Right lung (tissue), 10 donors: ENCODE measurements at places on chromosomes 16 and 17. TPM values are rescaled to one million over a fixed set of nuclear protein-coding genes. Genes with fewer than 3 reads are reported as not detected.

- no peak for DNase-seq
Observed at GRCh38 chr17:1042486-1042885, 45.6 kb downstream of the TIMM22 start.

GRCh38 chr17:31321481-31321880 lies at the start of gene EVI2A:
EVI2A (minus strand) TSS chr17:31321622; CDS start chr17:31319013, 2,609 bp downstream.
- no peak for DNase-seq

The STH gene
- polyA plus RNA-seq, result 0.42 TPM

GRCh38 chr17:79028496-79029326 lies 4.7 kb downstream of the C1QTNF1 start:
- DNase-seq, result no peak

DNA sequence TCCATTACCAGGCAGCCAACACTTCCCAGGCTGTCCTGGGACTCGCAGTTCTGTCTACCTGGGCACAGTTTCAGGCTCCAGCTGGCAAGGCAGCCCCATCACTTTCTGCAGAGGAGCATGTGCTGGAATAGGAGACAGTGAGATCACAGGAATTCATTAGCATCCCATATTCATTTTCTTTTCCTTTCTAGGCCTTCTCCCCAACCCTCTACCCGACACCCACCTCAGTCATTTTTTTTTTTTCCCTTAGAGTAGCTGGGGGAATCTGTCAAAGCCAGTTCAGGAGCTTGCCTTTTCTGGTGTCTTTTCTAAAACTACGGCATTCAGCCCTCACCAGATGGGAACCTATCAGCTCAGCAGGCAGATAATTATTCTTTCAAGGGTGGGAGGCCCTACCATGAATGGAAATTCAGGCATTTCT lies 42.4 kb upstream of the FBXO47 start:
- no peak for DNase-seq

DNA sequence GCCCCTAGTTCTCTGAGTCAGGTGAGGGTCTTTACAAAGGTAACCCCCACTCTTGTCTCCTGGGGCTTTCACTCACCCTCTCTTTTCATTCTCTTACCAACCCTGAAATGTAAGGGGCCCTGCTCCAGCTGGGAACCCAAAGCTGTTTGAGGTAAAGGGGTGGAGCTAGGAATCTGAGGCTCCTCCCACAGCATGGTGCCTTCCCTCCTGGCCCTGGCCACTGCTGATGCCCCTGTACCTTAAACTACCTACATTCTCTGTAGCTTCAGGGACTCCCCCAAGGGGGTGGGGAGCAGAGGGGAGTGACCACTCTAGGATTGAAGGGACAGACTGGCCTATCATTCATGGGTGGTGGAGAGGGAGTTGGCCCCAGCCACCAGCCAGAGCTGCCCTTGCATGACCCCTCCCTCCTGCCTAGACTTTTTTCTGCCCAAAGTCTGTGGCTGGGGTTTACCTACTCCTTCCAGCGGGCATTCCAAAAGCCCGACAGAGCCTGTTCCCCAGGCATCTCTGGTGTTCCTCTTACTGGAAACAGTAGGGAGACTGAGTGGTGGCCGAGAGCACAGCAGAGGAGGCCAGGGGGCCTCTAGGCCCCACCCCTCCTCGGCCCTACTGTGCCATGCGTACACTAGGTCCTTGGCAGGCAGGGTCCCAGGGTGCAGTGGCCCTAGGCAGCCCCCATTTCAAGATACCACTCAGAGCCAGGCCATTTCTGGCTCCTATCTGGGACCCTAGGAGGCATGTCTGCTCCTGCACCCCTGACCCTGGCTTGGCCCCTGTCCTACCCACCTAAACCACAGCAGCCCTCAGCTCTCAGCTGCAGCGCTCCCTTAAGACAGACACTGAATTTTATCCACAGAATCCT lies 9.5 kb downstream of the DOK4 start:
- no peak for DNase-seq

The HIGD1B gene
- 17.7 TPM for polyA plus RNA-seq

DNA sequence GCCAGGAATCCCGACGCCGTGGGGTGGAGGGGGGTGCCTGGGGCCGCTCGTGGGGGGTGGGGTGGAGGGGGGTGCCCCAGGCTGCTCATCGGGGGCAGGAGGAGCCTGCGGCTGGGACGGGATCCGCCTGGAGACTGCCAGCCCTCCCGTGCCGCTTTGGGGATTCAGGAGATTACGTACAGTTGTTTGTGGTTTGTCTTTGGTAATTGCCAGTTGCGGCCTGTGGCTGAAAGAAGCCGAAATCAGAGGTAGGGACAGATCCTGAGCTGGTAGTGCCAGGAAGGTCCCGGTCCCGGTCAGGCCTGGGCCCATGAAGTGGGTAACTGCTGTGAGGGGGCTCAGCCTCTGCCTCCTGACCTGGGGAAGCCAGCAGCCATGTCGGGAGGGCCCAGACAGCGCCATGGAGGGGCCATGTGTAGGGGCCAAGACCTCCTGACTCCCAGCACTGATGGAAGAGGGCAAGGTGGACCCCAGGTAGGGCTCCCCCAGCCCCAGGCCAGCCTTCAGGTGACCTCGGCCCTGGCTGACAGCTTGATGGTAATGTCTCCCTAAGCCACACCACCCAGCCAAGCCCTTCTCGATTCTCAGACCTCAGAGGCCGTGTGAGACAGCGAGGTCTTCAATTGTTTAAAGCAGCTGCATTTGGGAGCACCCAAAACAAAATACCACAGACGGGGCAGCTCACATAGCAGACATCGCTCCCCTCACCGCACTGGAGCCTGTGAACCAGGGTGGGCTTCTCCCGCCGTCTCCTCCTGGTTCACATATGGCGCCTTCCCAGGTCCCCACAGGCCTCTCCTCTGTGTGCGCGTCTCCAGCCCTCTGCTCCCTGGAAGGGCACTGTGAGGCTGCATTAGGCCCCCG lies 34.9 kb upstream of the SSTR5 start:
- DNase-seq, result no peak

- no peak for DNase-seq
Observed at GRCh38 chr16:54564841-54565240, 278.3 kb upstream of the IRX3 start.

The BCL6B gene
- polyA plus RNA-seq, result 29.3 TPM

- DNase-seq, result peak; percentile 69
Observed at GRCh38 chr17:35486920-35487732, 38.6 kb upstream of the SLFN13 start.

The CIITA gene
- polyA plus RNA-seq, result 2.4 TPM

DNA sequence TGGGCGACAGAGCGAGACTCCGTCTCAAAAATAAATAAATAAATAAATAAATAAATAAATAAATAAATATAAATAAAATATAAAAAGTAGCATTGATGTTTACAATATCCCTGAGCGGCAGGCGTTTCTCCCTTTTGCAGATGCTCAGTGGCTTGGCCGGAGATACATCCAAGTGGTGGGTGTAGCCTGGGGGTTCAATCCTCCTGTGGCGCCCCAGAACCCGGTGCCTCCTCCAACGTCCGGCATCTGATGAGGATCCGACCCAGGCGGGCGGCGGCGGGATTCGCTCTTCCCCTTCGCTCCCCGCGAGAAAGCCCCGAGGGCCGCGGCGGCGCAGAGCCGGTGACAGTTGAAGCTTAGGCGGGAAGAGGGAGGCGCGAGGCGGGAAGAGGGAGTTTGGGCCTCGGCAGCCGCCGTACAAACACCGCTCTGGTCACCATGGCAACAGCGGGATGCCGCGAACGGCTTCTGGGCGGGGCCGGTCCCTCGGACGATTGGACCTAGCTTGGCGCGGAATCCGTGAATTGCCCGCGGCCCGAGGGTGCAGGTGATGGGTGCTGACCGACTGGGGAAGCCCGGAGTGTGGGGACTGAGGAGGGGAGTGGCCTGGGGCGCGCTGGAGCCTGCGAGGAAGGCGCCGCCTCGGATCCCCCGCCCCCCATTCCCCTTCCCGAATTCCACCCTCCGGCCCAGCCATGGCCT lies 12.7 kb upstream of the ALDOA start:
- DNase-seq, result peak; percentile 89

- no peak for DNase-seq
Observed at GRCh38 chr16:19609359-19609758, 53.9 kb downstream of the VPS35L start.

DNA sequence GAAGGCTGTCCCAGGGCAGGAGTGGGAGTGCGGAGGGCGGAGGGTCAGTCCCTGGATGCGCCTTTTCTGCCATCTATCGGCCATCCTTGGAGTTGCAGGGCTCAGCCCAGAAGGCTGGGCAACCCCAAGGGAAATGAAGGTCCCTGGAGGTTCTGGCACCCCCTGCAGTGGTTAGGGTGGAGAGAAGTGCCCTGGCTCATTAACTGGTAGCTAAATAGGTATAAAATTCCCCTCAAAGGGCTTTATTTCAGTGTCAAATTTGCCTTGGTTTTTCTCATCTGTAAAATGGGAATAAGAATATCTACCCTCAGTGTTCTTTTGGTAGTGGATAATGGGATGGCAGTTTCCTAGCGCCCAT lies 22.4 kb downstream of the C17orf75 start:
- DNase-seq, result peak; percentile 24

GRCh38 chr16:48102083-48103008 lies 53.4 kb downstream of the ABCC12 start:
- no peak for DNase-seq

The RTN4RL1 gene
- polyA plus RNA-seq, result 0.64 TPM

GRCh38 chr17:81328489-81328888 lies 33.4 kb upstream of the SLC38A10 start:
- no peak for DNase-seq

GRCh38 chr17:1110541-1110861 lies 69.3 kb downstream of the ABR start:
- no peak for DNase-seq

The HOXB13 gene
- not detected for polyA plus RNA-seq

- DNase-seq, result no peak
Observed at GRCh38 chr17:50057521-50057991, 1.6 kb downstream of the ITGA3 start.
